ENCODE measurements at places on chromosomes 3 and 15.

- H3K4me3 ChIP-seq, result no peak overlapping the region
- peaks cover 76% of the 10 kb centered on the region for H3K4me1 ChIP-seq
- no peak for DNase-seq
- H3K36me3 ChIP-seq, result peaks cover 3% of the 10 kb centered on the region
- no peak overlapping the region for H3K27ac ChIP-seq
- H3K27me3 ChIP-seq, result no peaks in the 10 kb centered on the region
Observed at GRCh38 chr15:85421116-85421925, 40.9 kb downstream of the AKAP13 start.

DNA sequence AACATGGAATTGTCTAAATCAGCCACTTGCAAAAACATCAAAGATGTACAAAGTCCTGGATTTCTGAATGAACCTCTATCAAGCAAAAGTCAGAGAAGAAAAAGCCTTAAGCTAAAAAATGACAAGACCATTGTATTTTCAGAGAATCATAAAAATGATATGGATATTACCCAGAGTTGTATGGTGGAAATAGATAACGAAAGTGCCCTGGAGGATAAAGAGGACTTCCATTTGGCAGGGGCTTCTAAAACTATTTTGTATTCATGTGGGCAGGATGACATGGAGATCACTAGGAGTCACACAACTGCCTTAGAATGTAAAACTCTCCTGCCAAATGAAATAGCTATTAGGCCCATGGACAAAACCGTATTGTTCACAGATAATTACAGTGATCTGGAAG lies 29.3 kb downstream of the KNL1 start:
- H3K36me3 ChIP-seq, result peaks cover 28% of the 10 kb centered on the region
- H3K27ac ChIP-seq, result no peak overlapping the region
- no peak overlapping the region for H3K4me3 ChIP-seq
- H3K4me1 ChIP-seq, result no peaks in the 10 kb centered on the region
- no peak for DNase-seq

GRCh38 chr3:63386568-63386967 lies 108.5 kb downstream of the SYNPR start:
- H3K4me1 ChIP-seq, result no peaks in the 10 kb centered on the region
- H3K36me3 ChIP-seq, result no peaks in the 10 kb centered on the region
- H3K4me3 ChIP-seq, result no peak overlapping the region
- H3K27me3 ChIP-seq, result no peaks in the 10 kb centered on the region

GRCh38 chr15:95494971-95495541 lies 835.4 kb upstream of the NR2F2 start:
- no peak for DNase-seq
- no peaks in the 10 kb centered on the region for H3K36me3 ChIP-seq
- H3K4me3 ChIP-seq, result no peak overlapping the region
- H3K4me1 ChIP-seq, result peaks cover 8% of the 10 kb centered on the region
- H3K27ac ChIP-seq, result no peak overlapping the region

DNA sequence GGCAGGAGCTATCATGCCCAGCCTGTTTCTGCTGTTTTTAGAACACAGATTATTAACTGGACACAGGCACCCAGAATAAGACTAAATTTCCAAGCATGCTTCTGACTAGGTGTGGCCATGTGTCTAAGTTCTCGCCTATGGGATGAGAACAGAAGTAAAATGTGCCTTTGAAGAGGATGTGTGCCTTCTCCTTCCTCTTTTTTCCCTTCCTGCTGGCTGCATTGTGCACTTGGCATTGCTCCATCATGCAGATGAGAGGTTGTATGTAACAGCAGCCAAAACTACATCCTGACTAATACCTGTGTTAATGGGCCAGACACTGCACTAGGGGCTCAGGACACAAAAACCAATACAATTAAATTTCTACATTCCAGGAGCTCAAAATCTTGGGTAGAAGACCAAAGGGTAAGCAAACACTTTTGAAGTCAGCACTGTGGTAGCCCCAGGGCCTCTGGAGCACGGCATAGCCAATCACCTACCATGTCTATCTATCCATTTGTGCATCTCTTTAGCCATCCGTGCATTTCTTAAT lies 40.9 kb upstream of the RNU6-1 start:
- DNase-seq, result no peak
- peaks cover 8% of the 10 kb centered on the region for H3K27me3 ChIP-seq
- H3K27ac ChIP-seq, result no peak overlapping the region
- H3K4me1 ChIP-seq, result peaks cover 24% of the 10 kb centered on the region
- no peaks in the 10 kb centered on the region for H3K36me3 ChIP-seq

DNA sequence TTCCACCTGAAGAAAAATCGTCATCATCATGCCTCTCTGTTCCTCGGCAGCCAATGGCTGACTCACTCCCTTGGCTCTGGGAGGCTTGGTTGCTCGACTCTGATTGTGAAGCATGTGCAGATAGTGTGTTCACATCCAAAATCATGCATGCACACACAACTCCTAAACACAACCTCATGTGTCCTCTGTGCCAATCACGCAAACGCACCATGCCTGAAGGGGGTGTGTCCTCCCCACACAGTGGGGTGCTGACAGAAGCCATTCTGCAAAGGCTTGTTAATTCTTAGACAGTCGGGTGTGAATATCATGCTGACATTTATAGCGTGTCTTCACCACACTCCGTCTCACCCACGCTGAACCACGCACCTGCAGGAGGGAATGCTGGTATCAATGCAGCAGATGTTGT lies 11.4 kb upstream of the CCDC174 start:
- no peaks in the 10 kb centered on the region for H3K36me3 ChIP-seq
- peaks cover 46% of the 10 kb centered on the region for H3K27me3 ChIP-seq
- DNase-seq, result no peak
- H3K4me3 ChIP-seq, result no peak overlapping the region
- no peak overlapping the region for H3K27ac ChIP-seq

GRCh38 chr15:56968821-56969220 lies 50.4 kb downstream of the TCF12 start:
- H3K27ac ChIP-seq, result no peak overlapping the region
- peaks cover 5% of the 10 kb centered on the region for H3K36me3 ChIP-seq
- H3K4me1 ChIP-seq, result peaks cover 56% of the 10 kb centered on the region
- no peaks in the 10 kb centered on the region for H3K27me3 ChIP-seq
- DNase-seq, result no peak
- H3K4me3 ChIP-seq, result no peak overlapping the region

Data from activated T-cell treated with anti-CD3 and anti-CD28 coated beads, Interleukin-2, amount 50 U/mL, for 72 hours (primary cell).